ENCODE measurements at places on chromosomes 13 and 19. TPM values are rescaled to one million over a fixed set of nuclear protein-coding genes. Genes with fewer than 3 reads are reported as not detected.

Gene ZNF90
- polyA plus RNA-seq, result 13.2 TPM

Gene NLRP9
- polyA plus RNA-seq, result not detected

Gene KLK2
- polyA plus RNA-seq, result 0.03 TPM

Gene PINLYP
- 19.4 TPM for polyA plus RNA-seq

DNA sequence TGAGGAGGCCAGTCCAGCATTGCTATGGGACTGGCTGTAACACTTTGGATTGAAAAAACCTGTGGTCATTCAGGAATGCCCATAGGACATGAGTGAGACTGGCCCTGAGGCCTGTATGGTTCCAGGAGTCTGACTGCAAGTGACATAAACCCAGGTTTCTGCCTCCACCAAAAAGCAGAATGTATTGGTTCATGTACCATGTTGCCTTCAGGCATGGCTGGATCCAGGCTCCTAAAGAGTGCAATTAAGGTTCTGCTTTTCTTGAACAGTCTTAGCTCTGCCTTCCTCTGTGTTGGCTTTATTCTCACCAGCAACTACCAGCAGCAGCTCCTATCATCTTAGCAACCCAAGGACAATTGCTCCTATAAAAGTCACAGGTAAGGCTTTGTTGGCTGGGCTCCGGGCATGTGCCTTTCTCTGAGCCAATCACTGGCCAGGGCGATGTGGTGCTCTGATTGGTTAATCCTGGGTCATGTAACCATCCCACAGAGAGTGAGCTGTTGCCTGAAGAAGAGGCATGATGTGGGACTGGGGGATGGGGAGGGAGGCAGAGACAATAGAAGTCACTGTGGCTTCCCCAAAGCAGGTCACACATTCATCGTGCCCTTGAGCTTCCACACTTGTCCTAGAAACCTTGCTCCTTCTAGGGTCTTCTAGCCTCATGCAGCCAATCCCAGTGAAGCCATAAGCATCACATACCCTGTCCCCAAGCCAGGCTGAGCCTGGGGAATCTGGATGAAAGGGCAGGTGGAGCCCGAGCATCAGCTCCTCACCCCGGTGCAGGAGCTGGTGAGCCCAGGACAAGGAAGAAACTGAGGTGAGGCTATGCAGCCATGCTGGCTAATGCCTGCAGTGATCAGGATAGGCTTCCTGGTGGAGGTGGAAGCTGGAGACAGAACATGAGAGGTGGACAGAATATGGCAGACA, 123.9 kb downstream of the URI1 start:
- no peak for DNase-seq

GRCh38 chr13:46172531-46172991, 9.4 kb downstream of the LCP1 start:
- no peak for DNase-seq

GRCh38 chr13:27627380-27627779, 5.7 kb downstream of the POLR1D start:
- DNase-seq, result no peak

DNA sequence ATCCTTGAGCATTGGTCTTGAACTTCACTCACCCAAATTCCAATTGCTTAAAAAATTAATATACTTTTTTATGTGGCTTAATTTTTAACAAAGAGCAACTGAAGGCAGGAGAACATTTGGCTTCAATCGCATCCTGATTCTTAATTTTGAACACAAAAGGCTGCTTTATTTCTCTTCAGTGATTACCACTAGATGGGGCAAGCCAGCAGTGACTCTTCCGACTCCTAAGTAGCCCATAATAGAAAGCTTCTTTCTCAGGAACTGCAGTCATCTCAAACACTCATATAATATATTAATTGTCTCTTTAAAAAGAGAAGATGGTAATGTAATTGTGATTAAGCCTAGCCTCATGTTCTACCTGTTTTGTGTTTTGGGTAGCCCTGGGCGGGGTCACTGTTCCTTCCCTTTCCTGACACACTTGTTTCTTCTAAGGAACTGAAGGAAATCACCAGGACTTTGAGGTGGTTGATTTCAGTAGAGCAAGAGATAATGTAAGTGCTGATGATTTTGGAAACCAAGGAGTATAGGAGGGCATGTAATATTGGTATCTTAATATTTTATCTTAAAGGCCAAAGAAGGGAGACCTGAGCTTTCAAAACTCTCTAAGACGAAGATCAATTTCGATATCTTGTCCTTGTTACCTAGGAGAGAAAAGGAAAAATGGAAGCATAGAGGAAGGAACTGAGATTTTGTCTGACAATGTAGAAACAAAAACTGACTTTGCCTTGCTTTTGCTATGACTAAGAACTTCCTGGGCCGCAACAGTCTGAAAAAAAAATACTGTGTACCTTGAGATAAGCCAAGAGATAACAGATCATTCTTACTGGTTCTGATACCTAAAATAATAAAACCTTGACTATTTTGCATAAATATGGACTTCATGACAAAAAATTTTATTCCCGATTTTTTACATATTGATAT, 73.1 kb downstream of the TNFSF13B start:
- DNase-seq, result peak; percentile 20

GRCh38 chr13:64765636-64766035, 2464.5 kb downstream of the PCDH9 start:
- no peak for DNase-seq

GRCh38 chr13:92460479-92460878, 766.1 kb upstream of the GPC6 start:
- DNase-seq, result no peak

GRCh38 chr13:100140441-100140840, 51.5 kb downstream of the PCCA start:
- no peak for DNase-seq

DNA sequence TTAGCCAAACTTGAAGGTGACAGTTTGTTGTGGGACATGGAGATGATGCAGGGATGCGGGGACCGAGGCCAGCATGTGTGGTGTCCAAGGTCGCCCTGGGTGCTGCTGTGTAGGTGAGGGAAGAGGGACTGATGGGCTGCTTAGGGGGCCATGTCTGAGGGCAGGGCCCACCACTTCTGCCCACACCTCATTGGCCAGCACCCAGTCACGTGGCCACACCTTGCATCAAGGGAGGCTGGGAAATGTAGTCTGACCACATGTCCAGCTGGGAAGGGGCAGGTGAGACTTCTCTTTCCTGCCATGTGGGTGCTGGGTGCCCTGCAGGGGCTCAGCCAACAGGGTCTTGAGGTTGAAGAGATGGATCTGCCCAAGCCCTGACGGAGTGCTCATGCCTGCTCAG, 88.9 kb downstream of the KDM4B start:
- DNase-seq, result no peak

DNA sequence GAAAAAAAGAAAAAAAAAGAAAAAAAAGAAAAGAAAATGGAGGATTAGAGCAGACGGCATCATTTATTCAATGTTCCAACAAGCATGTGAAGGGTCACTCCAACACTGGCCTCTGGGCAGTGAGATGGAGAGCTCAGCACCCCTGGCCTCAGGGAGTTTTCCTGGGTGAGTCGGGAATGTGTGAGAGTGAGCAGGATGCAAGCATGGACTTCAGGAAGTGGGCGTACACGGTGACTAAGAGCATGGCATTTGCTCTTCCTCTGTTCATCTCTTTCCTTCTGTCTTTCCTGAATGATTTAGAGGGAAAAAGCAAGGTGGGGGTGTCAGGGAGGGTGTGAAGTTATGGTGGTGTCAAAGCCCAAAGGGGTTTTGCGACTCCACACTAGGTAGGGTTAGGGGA, 682 bp upstream of the CABP5 start:
- DNase-seq, result no peak

DNA sequence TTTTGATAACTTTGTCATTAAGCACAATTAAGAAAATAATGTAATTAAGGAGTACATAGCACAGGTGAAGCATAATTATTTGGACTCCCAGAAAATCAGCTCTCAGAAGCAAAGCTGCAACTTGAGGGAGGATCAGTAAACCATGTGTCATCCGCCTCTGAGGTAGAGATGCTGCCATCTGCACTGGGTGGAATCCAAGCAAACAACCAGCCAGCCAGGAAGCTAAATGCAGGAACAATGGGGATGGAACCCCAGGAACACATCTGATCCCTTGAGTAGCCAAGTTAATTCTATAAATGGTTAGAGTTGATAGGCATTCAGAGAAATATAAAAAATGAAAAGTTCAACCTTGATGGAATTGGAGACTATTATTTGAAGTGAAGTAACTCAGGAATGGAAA, 520.2 kb downstream of the RFC3 start:
- no peak for DNase-seq

- no peak for DNase-seq
Observed at GRCh38 chr13:110134801-110135200, 172.2 kb downstream of the COL4A1 start.

DNA sequence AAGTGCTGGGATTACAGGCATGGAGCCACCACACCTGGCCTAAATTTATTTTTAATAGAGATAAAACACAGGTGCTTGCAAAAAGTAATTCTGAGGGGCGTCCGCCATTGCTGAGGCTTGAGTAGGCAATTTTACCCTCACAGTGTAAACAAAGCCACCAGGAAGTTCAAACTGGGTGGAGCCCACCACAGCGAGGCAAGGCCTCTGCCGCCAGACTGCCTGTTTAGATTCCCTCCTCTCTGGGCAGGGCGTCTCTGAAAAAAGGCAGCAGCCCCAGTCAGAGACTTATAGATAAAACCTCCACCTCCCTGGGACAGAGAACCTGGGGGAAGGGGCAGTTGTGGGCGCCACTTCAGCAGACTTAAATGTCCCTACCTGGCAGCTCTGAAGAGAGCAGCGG, 50.7 kb downstream of the B3GLCT start:
- DNase-seq, result no peak
